WTC11 (cell line): ENCODE measurements at places on chromosomes 13 and 19. TPM values are rescaled to one million over a fixed set of nuclear protein-coding genes. Genes with fewer than 3 reads are reported as not detected.

DNA sequence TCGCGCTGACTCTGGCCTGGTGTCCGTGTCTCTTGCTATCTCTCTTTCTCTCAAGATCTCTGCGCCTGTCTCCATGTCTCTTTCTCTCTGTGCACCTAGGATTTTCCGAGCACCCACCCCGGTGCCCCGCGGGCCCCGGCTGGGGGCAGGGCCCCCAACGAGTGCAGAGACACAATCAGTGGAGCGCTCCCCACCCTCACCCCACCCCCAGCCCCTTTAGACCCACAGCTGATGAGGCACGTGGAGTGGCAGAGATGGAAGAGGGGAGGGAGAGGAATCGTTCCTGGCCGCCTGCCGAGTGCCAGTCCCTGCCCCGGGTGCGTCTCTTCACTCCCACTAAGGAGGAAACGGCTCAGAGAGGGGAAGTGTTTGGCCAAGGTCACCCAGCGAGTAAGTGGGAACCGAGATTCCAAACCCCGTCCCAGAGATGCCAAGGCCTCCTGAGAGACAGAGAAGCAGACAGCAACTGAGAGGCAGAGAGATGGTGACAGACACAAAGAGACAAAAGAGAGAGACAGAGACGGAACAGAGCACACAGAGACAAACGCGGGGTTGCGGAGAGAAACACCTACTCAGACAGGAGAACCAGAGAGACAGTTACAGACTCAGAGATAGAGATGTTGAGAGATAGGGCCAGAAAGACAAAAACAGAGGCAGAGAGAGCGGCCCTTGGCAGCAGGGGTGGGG lies 626 bp upstream of the BCL3 start:
- peak overlapping the region; percentile 86 for H3K4me3 ChIP-seq
- no peak for DNase-seq
- no peaks in the 10 kb centered on the region for H3K36me3 ChIP-seq
- H3K27me3 ChIP-seq = peaks cover 78% of the 10 kb centered on the region
- peaks cover 12% of the 10 kb centered on the region for H3K4me1 ChIP-seq
- no peak overlapping the region for H3K27ac ChIP-seq

DNA sequence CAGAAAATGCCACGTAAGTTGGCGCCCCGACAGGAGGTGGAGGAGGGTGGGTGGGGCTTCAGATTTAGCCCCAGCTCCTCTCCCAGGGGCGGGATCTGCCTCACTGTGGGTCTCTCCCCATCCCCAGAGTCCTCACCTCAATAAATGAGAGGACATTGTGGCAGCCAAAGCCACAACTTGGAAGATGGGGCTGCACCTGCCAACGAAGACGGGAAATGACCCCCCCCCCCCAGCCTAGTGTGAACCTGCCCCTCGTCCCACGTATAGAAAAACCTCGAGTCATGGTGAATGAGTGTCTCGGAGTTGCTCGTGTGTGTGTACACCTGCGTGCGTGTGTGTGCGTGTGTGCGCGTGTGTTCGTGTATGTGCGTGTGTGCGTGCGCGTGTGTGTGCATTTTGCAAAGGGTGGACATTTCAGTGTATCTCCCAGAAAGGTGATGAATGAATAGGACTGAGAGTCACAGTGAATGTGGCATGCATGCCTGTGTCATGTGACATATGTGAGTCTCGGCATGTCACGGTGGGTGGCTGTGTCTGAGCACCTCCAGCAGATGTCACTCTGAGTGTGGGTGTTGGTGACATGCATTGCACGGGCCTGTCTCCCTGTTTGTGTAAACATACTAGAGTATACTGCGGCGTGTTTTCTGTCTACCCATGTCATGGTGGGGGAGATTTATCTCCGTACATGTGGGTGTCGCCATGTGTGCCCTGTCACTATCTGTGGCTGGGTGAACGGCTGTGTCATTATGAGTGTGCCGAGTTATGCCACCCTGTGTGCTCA lies 1.5 kb upstream of the TRAPPC5 start:
- no peak overlapping the region for H3K27ac ChIP-seq
- peaks cover 9% of the 10 kb centered on the region for H3K4me1 ChIP-seq
- peaks cover 43% of the 10 kb centered on the region for H3K27me3 ChIP-seq
- peaks cover 11% of the 10 kb centered on the region for H3K36me3 ChIP-seq

GRCh38 chr19:47779524-47780214 lies 1.2 kb downstream of the SELENOW start:
- peak overlapping the region; percentile 92 for H3K4me3 ChIP-seq
- H3K27me3 ChIP-seq = no peaks in the 10 kb centered on the region
- H3K36me3 ChIP-seq = peaks cover 39% of the 10 kb centered on the region
- peak overlapping the region; percentile 65 for H3K27ac ChIP-seq
- H3K4me1 ChIP-seq = peaks cover 30% of the 10 kb centered on the region
- no peak for DNase-seq

The SBK2 gene
- 5.2 to 6.4 TPM (median 5.8 TPM) in 3 replicates for total RNA-seq

The DACT3 gene
- total RNA-seq = 1.8 to 1.9 TPM (median 1.8 TPM) in 3 replicates

GRCh38 chr13:108306860-108307259 lies 37.3 kb downstream of the TNFSF13B start:
- no peaks in the 10 kb centered on the region for H3K36me3 ChIP-seq
- DNase-seq = no peak
- H3K4me1 ChIP-seq = no peaks in the 10 kb centered on the region
- no peak overlapping the region for H3K27ac ChIP-seq
- no peak overlapping the region for H3K4me3 ChIP-seq

GRCh38 chr13:42812316-42812715 lies 30.9 kb downstream of the FAM216B start:
- no peaks in the 10 kb centered on the region; the same call in 1 of the 2 replicates for H3K27me3 ChIP-seq
- no peak for DNase-seq
- H3K36me3 ChIP-seq = peaks cover 6% of the 10 kb centered on the region
- H3K4me1 ChIP-seq = no peaks in the 10 kb centered on the region

DNA sequence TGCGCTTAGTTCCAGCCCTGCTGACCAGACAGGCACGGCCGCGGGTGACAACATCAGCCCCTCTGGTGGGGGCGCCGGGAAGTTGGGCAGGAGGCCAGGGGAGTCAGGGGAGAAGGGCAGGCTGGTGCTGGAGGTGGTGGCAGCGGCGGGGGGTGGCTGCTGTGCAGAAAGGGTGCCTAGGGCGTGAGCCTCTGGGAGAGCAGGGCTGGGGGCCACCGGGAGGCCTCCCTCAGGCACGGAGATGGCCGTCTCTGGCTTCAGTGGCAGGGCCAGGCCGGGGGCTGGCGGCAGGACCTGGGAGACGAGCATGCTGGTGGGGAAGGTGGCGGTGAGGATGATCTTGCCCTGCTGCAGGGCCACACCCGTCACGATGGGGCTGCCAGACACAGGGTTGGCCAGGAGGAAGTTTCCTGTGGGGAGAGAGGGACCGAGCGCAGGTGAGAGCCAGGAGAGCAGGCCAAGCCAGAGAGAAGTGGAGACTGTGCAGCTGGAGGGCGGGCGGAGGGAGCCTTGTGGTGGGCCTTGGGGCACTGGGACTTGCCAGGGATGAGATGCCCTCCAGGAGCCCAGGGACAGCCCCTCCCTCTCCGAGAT lies 3.3 kb downstream of the SIX5 start:
- peaks cover 18% of the 10 kb centered on the region for H3K4me1 ChIP-seq
- no peak for DNase-seq
- H3K36me3 ChIP-seq = no peaks in the 10 kb centered on the region
- peak overlapping the region; percentile 37; the same call in 1 of the 2 replicates for H3K4me3 ChIP-seq

The PSG4 gene
- not detected in 3 replicates for total RNA-seq

DNA sequence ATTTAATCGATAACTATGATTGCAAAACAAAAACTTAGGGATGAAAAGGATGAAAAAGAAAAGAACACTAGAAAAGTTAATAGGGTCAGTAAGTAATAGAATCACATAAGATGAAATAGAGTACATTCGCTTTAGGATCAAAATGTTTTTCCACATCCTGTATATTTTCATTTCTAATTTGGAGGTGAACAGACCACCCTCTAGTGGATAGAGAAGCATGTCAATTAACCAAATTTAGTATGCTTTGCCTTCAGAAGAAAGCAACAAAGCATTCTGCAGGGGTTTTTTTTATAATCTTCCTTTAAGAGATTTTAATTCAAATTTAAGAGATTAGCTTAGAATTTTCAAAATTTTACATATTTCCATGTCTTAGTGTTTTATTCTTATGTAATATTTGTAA lies 611.0 kb upstream of the SGCG start:
- no peak overlapping the region for H3K4me3 ChIP-seq
- peaks cover 3% of the 10 kb centered on the region; the same call in 1 of the 2 replicates for H3K4me1 ChIP-seq
- no peaks in the 10 kb centered on the region for H3K27me3 ChIP-seq
- H3K27ac ChIP-seq = no peak overlapping the region
- 0 out of 2 replicates have a peak, but pooled peaks cover 3% of the 10 kb centered on the region for H3K36me3 ChIP-seq
- DNase-seq = no peak

DNA sequence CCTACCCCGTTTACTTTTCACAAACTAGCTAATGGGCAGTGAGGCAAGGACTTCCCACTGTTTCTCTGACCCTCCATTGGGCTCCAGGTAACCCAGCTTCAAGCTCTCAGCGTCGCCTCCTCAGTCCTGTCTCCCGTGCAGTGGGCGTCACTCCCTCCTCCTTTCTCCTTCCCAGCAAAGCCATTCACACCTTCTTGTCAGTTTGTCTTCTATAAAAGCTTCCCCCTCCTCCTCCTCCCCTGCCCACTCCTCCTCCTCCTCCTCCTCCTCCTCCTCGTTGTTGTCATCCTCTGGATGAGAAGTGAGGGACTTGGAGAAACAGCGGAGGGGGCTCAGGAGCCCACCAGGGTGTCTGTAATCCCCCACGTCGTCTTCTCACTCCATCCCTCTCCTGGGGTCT lies 1.7 kb upstream of the GALP start:
- no peak overlapping the region for H3K4me3 ChIP-seq
- H3K27me3 ChIP-seq = peaks cover 2% of the 10 kb centered on the region; the same call in 1 of the 2 replicates
- no peak for DNase-seq
- no peaks in the 10 kb centered on the region for H3K36me3 ChIP-seq
- no peak overlapping the region for H3K27ac ChIP-seq
- H3K4me1 ChIP-seq = peaks cover 4% of the 10 kb centered on the region; the same call in 1 of the 2 replicates

The ZNF816 gene
- total RNA-seq = 10.8 to 15.3 TPM (median 12.4 TPM) in 3 replicates

The CDC34 gene
- 124 to 129 TPM (median 126 TPM) in 3 replicates for total RNA-seq

The LGALS13 gene
- not detected in 3 replicates for total RNA-seq

GRCh38 chr19:34556488-34556887 lies 74.9 kb downstream of the WTIP start:
- H3K27me3 ChIP-seq = peaks cover 5% of the 10 kb centered on the region
- H3K4me3 ChIP-seq = no peak overlapping the region
- no peak overlapping the region for H3K27ac ChIP-seq
- H3K36me3 ChIP-seq = no peaks in the 10 kb centered on the region

DNA sequence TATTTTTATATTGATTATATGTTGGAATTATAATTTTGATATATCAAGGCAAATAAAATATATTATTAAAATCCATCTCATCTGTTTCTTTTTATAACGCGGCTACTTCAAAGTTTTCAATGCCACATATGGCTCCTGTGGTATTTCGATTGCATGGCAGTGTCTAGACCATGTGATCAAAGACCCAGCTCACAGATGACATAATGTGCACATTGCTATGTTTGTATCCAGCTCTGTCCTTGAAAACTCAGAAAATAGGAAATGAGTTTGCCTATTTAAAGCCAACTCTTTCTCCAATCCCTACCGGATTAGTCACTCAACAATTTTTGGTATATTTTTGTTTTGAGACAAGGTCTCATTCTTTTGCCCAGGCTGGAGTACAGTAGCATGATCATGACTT lies 26.2 kb downstream of the TMTC4 start:
- no peak for DNase-seq
- H3K4me3 ChIP-seq = no peak overlapping the region
- no peaks in the 10 kb centered on the region for H3K27me3 ChIP-seq
- peaks cover 12% of the 10 kb centered on the region for H3K36me3 ChIP-seq

- no peaks in the 10 kb centered on the region for H3K27me3 ChIP-seq
- H3K4me1 ChIP-seq = 0 out of 2 replicates have a peak, but pooled peaks cover under 1% of the 10 kb centered on the region
- DNase-seq = no peak
These were observed 167.5 kb upstream of the ZNF536 start for GRCh38 chr19:30204721-30205120.

- H3K4me3 ChIP-seq = no peak overlapping the region
- no peaks in the 10 kb centered on the region; the same call in 1 of the 2 replicates for H3K27me3 ChIP-seq
These were observed 245.6 kb downstream of the KLF5 start for GRCh38 chr13:73304442-73304841.

The SLC17A7 gene
- 1.6 to 2.8 TPM (median 2.1 TPM) in 3 replicates for total RNA-seq

- H3K27me3 ChIP-seq = no peaks in the 10 kb centered on the region
- H3K27ac ChIP-seq = no peak overlapping the region
- H3K4me1 ChIP-seq = no peaks in the 10 kb centered on the region
- H3K4me3 ChIP-seq = no peak overlapping the region
- no peak for DNase-seq
These were observed 59.2 kb upstream of the OLFM4 start for GRCh38 chr13:52969373-52969772.

The FREM2 gene
- 23.7 to 24.5 TPM (median 24.1 TPM) in 3 replicates for total RNA-seq

- no peak overlapping the region for H3K27ac ChIP-seq
- H3K36me3 ChIP-seq = peaks cover 3% of the 10 kb centered on the region; the same call in 1 of the 2 replicates
- H3K4me3 ChIP-seq = no peak overlapping the region
- DNase-seq = no peak
- H3K27me3 ChIP-seq = no peaks in the 10 kb centered on the region
These were observed 561.0 kb upstream of the KLF12 start for GRCh38 chr13:74695021-74695800.

The KISS1R gene
- 2.9 to 4.4 TPM (median 3.6 TPM) in 3 replicates for total RNA-seq

The LSR gene
- 126 to 132 TPM (median 130 TPM) in 3 replicates for total RNA-seq

DNA sequence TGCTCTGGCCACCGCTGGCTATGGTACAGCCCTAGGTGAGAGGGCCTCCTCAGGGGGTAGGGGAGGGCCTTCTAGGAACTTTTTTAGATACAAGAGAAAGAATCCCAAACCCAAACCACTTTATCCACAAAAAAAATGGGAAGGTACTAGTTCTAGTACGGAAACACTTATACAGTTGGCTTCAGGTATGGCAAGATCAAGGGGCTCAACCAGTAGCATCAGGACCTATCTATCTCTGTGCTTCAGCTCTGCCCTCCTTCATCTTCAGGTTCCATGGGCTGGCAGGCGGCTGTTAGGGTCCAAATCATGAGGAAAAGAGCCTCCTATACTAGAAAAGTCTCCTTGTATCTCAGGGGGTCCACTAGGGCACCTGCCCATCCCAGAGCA lies 1.8 kb downstream of the MRI1 start:
- H3K4me1 ChIP-seq = peaks cover 7% of the 10 kb centered on the region
- no peak overlapping the region for H3K27ac ChIP-seq
- peak overlapping the region; percentile 77; the same call in 1 of the 2 replicates for H3K4me3 ChIP-seq
- peaks cover 16% of the 10 kb centered on the region for H3K36me3 ChIP-seq

The DKKL1 gene
- 2.4 to 3.0 TPM (median 2.9 TPM) in 3 replicates for total RNA-seq

DNA sequence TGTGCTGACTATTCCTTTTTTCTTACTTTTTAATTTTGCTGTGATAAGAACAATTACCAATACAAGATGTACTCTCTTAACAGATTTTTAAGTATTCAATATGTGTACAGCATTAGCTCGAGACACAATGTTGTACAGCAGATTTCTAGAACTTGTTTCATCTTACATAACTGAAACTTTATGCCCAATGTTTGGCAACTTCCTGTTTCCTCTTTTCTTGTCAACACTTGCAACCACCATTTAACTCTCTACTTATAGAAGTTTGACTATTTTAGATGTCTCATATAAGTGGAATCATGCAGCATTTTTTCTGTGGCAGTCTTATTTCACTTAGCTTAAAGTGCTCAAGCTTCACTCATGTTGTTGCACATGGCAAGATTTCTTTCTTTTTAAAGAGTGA lies 1426.8 kb downstream of the SLITRK5 start:
- H3K27me3 ChIP-seq = no peaks in the 10 kb centered on the region
- H3K4me3 ChIP-seq = no peak overlapping the region
- H3K27ac ChIP-seq = no peak overlapping the region
- H3K36me3 ChIP-seq = no peaks in the 10 kb centered on the region

GRCh38 chr13:60575142-60575541 lies 178.1 kb downstream of the TDRD3 start:
- peaks cover 6% of the 10 kb centered on the region for H3K36me3 ChIP-seq
- no peak overlapping the region for H3K4me3 ChIP-seq
- H3K4me1 ChIP-seq = peaks cover 60% of the 10 kb centered on the region
- peak overlapping the region; percentile 65 for H3K27ac ChIP-seq
- H3K27me3 ChIP-seq = no peaks in the 10 kb centered on the region
- no peak for DNase-seq
